NCI-H2081 treated with DMSO at 0.1 percent for 48 hours (cell line): ENCODE measurements at places on chromosomes 1 and 21.

GRCh38 chr1:110424699-110425611 lies 17.5 kb upstream of the LAMTOR5 start:
- DNase-seq: no peak

DNA sequence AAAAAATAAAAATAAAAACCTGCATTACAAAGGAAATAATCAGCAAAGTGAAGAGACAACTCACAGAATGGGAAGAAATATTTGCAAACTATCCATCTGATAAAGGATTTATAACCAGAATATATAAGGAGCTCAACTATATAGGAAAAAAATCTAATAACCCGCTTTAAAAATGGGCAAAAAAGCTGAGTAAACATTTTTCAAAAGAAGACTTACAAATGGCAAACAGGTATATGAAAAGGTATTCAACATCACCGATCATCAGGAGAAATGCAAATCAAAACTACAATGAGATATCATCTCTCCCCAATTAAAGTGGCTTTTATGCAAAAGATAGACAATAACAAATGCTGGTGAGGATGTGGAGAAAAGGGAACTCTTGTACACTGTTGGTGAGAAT lies 3.8 kb upstream of the GNG5 start:
- no peak for DNase-seq

DNA sequence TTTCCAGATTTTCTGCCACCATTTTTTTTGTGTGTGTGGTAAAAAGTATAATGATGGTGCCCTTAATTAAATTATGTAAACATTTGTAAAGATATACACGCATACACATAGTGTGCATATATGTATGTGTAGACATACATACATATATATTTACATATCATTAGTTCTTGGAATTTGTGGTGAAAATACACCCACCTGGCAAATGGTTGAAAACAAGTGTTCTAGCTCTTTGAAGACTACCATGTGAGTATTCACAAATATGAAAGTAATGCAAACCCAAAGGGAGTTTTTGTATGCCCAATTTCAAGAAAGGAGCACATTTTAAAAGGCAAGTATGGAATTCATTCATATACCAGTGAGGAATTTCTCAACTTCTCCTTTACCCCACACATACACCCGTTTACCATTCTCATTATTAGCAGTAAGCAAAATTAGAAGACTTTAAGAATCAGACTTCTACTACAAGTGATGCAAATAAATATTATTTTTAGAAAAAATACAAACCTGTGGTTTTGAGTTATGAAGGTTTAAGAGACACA lies 8.0 kb downstream of the RABGAP1L start:
- DNase-seq: no peak

GRCh38 chr1:112698366-112699310 lies 8.3 kb downstream of the RHOC start:
- DNase-seq: no peak

DNA sequence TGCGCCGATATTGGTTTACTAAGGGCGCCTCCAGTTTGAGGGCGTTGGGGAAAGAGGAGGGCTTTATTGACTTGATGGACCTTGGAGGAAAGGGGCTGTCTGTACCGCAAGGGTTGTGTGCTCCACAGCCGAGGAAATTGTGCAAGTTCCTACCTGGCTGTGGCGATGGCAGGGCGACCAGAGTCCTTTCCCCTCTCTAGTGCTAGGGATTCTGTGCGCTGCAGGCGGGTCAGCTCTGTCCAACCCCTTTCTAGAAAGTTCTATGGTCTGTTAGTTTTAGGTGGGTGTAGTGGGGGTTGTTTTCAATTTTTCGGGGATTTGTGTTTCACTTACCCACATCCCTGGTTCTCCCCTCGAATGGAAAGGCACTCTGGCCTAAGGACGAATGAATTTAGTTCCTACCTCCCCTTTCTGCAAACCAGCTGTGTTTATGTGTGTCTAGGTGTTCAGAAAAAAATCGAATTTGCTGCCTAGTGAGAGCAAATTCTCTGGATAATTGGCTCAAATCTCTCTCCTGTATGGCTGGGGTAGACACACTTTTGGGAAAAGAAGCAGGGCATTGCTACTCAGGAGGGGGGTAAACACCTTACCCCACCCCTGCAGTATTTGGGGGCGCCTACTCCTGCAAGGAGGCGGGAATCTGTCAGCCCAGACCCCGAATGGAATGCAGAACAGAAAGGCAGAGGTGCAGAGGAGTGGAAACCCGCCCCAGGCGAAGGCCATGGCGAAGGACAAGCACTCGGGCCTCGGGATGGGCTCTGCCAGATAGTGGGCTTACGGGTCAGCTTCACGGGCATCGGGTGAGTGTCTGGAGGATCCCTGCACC lies 2.0 kb downstream of the DMBX1 start:
- DNase-seq: no peak

- no peak for DNase-seq
Observed at GRCh38 chr1:168833362-168833761, 104.4 kb upstream of the DPT start.

DNA sequence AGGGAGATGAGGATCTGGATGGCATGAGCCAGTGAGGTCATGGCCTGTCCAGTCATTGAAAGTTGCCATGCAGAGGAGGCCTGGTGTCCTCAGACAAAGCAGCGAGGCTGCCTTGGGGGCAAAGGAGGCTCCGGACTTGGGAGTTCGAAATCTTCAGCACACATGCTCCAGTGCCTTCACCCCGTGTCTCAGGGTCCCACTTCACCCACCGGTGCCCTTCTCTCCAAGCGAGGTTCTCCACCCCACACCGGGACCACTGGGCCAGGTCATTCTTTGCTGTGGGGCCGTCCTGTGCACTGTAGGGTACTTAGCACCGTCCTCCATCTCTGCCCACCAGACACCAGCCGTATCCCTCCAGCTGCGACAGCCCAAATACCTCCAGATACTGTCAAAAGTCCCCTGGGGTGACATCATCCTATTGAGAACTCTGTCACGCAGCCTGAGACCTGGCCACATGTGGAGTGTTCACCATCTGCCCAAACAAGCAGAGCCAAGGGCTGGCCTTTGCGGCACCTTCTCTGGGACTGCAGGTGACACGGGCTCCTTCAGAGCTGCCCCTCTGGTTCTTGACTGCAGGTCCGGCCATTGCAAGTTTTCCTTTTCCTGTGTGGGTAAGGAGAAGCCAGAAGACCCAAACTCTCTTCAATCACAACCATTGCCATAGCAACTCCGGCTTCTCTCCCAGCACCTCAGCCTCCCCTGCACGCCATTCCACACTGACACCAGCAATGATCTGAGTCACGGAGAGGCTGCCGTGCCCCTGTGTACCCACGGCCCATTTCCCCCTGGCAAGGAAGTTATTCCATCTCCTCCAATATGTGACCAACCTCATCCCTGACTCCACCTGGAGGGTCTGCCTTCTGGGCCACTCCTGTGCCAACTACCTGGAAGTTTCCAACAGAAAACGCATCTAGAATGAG lies 20.4 kb upstream of the PDE9A start:
- DNase-seq: no peak

DNA sequence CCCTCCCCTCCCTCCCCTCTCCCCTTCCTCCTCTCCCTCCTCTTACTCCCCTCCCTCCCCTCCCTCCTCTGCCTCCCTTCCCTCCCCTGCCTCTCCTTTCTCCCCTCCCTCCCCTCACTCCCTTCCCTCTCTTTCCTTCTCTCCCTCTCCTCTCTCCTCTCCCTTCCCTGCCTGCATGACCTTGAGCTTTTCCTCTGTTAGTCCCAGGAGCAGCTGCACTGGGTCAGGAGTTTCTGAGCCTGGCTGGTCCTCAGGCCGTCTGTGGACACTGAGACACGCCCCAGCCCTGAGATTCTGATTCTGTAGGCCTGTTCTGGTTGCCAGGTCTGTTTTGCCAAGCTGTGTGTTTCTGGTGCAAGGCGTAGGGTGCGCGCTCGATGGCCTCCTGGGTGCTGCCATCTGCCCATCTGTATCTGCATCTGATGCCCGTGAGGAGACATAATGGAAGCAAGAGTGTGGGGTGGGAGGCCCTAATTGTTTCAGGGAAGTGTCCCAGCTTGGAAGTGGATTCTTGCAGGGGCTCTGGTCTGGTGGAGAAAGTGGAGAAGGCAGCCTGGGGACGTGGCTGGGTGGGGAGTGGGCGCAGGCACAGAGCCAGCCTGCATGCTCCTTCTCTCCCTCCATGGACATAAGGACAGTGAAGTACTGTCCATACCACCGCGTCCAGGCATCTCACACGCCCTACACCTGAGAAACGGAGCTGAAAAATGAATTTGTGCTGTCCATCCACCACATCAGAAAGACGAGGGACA lies 97.2 kb downstream of the WDR4 start:
- DNase-seq: no peak

DNA sequence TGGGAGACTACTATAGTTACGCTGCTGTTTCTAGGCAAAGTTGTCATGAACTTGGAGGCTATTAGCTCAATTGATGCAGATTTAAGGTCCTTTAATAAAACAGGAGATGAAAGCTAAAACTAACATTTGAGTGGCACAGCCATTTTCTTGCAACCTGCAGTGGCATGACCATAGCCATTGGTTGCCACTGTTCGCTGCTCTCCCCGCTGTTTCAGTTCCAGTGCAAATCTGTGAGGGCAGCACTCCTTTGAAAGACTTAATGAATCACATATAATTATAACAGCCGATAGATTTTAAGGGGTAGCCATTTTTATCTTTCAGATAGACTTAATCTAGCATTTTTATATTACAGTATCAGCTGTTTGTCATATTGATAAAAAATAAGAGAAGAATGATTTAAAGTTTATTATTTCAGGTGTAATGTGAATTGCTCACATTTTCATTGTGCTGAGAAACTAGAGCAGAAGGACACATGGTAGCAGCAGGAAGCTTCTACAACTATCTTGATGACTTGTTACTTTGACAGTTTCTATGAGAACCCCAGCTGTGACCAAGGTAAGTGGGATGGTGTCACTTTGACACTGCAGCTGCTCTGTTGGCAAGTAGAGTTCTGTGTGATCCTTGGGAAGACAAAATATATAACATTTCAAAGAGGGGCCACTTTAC lies 203.7 kb downstream of the PLA2G4A start:
- no peak for DNase-seq

DNA sequence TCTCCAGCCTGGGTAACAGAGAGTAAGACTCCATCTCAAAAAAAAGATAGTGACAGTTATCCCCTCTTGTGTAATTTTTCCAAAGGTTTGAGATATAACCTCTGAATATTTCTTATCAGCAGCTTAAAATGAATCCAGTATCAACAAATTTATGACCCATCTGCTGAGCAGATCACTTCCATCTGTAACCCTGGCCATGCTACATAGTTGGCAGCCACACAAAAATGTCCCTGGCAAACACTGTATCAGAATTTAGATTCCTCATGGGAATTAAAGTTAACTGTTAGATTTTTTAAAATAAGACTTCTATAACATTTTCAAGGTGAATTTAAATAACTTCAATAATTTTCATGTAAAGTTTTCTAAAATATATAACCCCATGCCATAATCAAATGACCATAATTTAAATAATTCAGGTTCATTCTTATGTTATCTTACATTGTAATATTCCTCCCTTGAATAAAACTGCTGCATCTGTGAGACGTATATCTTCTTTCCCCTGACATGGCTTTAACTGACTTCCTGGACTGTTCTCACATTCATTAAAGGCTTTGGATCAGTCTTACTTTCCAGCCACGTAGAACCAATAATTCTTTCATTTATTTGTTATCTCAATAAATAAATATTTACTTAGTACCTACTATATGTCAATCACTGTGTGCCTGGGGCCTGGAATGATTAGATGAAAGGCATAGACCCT lies 5.3 kb upstream of the PRPF38B start:
- no peak for DNase-seq

- no peak for DNase-seq
Observed at GRCh38 chr1:242184955-242185354, 186.1 kb upstream of the MAP1LC3C start.

DNA sequence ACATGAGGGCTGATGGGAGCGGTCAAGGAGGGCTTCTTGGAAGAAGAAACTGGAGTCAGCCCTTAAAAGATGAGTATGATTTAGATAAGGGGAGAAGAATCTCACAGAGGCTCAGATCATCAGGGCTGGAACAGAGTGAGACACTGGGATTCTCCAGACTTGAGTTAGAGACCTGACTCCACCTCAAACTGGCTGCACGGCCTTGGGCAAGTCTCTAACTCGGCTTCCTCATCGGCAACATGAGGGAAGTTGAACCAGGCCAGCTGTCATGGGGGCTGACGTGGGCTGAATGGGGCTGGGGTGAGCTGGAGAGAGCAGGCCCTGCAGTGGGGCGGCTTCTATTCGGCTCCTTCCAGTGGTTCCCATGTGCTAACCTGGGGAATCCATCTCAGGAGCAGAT lies 2.5 kb downstream of the C1QC start:
- no peak for DNase-seq

DNA sequence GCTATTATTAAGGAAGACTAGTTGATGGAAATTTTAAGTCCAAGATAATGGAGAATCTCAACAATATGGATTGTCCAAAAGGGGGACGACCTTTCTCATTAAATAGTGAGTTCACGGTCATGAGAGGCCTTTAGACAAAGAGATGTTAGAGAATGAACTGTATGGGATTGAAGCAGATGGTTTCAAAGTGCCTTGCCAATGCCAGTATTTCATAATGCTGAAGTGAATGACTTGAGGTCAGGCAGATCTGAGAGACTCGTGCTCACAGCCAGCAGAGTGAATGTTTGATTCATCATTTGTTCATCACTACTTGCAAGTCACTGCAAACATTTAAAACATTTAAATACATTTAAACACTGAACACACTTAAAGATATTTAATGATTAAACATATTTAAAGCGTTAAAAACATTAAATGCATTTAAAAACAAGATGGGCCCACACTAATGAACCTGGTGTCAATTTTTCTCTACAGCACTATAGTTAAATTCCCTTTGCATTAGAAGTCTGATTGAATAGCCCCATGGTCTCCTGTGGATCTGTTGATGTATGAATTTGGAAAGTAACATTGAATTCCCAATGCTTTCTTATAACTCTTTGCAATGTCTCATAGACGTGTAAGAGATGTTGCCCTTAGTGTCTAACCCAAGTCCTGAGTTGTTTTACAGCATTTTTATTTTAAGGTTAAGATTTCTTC lies 80.7 kb downstream of the TGFB2 start:
- DNase-seq: no peak
